Activated naive CD8-positive, alpha-beta T cell treated with anti-CD3 and anti-CD28 coated beads for 36 hours (primary cell): ENCODE measurements at places on chromosomes 11 and 22. TPM values are rescaled to one million over a fixed set of nuclear protein-coding genes. Genes with fewer than 3 reads are reported as not detected.

DNA sequence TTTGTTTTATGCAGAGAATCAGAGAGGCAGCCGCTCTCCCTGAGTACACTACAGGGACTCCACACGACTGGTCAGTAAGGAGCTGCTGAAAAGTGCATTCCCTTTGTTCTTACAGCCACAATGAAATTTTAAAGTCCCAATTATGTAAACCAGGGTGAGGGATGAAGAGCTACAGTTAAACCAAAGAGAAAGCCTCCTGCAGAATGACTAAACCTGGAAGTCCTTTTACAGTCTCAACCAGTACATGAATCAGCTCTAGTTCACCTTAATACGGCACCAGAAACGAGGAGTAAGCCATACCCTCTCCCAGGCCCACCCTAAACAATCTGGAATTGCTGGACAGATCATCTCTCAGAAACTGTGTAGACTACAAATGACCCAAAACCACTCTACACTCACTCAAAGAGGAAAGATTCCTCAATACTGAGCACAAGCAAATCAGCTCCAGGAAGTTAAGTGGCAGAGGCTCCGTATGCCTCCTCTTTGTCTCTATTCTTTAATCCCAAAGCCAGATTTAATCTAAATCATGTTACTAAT lies 113.1 kb downstream of the RBFOX2 start:
- DNase-seq: no peak

DNA sequence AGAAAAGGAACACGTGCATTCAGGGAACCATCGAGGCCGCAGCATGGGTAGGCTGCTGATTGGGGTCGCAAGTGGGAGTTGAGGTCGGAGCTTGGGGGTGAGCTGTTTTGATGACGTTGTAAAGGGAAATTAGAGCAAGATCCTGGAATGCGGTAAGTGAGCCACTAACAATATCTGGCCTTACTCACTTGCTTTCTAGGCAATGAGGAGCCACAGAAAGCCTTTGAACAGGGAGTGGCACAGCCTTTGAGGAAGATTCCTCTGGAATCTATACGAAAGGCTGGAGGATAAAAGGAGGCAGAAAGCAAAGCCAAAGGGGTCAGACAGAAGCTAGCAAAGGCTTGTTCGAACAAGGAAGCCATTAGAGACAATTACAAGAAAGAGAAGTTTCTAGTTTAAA lies 197.5 kb downstream of the LARGE1 start:
- DNase-seq: no peak

DNA sequence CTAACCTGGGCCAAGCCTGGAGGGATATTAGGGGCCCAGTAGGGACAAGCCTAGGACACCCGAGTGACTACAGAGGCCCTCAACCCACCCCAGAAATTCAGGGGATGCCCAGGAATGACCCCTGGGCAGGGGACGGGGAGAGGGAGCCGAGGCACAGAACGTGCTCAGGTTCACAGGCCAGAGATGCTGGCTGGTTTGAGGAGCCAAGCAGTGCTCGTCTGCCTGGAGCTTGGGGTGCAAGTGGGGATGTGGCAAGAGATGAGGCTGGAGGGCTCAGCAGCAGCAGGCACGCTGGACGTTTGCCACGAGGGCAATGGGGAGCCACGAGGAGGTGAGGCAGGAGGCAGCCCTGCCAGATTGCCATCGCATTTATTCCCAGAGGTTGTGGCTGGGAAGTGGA lies 34.0 kb upstream of the EMID1 start:
- no peak for DNase-seq

DNA sequence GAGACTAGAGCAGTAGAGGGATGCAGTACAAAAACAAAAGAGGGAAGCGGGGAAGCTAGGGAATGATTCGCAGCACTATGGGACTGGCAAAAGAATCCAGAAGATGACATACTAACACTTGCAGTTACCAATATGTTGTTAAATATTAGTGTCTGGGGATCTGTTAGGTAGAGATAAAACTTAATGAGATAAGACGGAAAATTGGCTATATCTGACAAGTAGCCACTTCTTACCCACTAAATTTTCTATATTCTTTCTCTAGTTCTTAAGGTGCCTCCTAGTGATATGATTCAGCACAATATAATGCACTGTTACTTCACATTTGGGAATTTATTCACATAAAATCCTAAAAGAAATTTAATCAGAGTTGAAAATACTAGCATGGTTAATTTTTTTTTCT lies 30.8 kb downstream of the CCDC90B start:
- DNase-seq: no peak

DNA sequence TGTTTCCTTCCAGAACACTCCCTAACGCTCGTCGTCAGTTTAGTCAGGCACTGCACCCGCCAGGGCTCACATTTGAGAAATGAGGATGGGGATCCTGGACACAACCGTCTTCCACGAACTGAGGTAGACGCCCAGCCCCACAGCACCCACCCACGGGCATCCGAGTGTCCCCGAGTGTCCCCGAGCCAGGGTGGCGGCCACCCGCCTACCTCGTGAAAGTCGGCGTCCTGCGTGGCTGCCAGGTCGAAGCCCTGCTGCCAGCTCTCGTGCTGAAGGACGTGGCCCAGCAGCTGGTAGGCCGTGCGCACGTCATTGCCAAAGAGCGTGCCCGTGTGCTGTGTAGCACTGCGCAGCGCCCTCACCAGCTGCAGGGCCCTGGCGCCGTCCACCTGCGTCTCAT lies 53.6 kb downstream of the TRMU start:
- no peak for DNase-seq

GRCh38 chr11:67999704-68000103 lies 4.2 kb downstream of the UNC93B1 start:
- no peak for DNase-seq

The KRTAP5-7 gene
- not detected for total RNA-seq

The LPXN gene
- 146 TPM for total RNA-seq
